ENCODE measurements at places on chromosomes 1 and 21.

GRCh38 chr1:165169028-165169427 is 187.5 kb downstream of the LMX1A start:
- no peak for DNase-seq

GRCh38 chr1:201377611-201378092 is at the start of gene TNNT2:
TNNT2 (minus strand) TSS chr1:201377680; CDS start chr1:201373254, 4,426 bp downstream.
- no peak for DNase-seq

DNA sequence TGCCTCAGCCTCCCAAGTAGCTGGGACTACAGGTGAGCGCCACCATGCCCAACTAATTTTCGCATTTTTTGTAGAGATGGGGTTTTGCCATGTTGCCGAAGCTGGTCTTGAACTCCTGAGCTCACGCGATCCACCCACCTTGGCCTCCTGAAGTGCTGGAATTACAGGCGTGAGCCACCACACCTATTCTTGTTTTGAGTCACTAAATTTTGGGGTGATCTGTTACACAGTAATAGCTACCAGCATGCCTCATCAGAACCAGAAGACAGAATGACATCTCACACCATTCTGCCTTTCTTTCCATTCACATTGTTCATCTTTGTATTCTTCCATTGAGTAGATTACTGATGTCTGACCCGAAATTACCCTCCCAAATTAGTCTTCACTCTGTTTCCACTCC is 9.1 kb downstream of the RHBDL2 start:
- no peak for DNase-seq

DNA sequence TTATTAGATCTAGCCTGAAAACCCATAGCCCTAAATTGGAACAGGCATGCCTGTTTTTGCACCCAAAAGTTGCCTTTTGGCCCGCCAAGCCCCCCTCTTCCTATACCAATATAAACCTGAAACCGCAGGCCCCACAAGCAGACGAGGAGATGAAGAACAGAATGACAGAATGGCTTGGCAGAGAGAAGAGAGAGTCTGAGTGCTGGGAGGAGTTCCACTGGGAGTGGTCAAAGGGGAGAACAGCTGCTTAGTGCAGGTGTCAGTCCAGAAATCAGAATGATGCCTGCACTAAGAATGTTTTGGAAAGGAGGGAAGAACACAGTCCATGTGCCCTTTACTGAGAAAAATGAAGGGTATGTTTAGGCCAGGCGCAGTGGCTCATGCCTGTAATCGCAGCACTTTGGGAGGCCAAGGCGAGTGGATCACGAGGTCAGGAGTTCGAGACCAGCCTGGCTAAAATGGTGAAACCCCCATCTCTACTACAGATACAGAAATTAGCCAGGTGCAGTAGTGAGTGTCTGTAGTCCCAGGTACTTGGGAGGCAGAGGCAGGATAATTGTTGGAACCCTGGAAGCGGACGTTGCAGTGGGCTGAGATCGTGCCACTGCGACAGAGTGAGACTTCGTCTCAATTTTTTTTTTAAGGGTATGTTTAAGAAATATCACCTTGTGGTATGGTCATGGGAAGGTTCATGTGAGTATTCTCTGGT is 9.4 kb downstream of the DYRK1A start:
- no peak for DNase-seq

DNA sequence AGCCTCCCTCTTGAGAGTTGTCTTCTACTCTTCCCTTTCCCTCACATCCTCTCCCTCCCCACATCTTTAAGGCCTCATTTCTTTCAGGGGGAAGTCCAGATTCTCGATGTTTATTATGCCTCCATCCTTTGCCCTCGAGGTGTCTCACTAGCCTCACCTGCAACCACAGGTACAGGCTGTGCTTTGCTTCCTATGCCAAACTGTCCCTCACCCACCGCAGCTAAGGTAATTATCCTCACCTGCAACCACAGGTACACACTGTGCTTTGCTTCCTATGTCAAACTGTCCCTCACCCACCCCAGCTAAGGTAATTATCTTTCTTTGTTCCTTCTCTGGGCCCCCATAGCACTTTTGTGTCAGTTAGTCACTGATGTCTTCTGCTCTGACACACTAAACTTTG is 328.1 kb upstream of the SNX7 start:
- DNase-seq, result no peak

GRCh38 chr1:97350241-97350640 is 570.6 kb downstream of the DPYD start:
- DNase-seq, result no peak

DNA sequence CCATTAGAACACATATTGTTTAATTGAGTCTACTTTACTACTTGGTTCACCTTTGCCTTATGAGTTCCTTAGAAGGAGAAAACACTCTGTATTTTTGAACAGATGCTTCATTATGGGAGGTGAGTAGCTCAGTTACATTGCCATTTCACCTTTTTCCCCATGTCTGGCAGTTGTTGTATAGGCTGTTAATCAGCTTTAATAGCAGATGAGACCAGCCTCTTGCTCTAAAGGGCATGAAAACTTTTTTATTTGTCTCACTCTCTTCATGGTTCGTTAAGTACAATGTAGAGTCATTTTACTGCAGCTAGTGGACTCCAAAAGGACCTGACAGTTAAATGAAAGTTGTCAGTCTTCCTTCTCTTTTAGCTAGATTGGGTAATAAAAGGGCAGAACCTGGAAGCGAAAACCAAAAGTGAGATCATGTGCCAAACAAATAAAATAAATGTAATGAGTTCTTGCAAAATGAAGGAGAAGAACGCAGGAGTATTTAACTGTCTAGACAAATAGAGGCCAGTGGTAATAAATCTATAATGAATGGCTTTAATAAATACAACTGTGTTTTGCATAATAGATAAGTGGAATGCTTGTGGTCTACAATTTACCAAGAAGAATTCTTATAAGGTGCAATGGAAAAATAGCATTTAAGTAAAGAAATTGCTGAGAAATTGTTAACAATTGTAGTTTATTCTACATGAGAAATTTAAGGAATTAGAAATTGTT is 180.0 kb upstream of the NEGR1 start:
- no peak for DNase-seq

GRCh38 chr1:55073187-55073916 is 34.0 kb downstream of the PCSK9 start:
- no peak for DNase-seq

- DNase-seq, result no peak
Measured at GRCh38 chr1:221772117-221772516, 30.2 kb upstream of the DUSP10 start.

- no peak for DNase-seq
Measured at GRCh38 chr1:232854798-232855159, 49.6 kb downstream of the MAP10 start.

DNA sequence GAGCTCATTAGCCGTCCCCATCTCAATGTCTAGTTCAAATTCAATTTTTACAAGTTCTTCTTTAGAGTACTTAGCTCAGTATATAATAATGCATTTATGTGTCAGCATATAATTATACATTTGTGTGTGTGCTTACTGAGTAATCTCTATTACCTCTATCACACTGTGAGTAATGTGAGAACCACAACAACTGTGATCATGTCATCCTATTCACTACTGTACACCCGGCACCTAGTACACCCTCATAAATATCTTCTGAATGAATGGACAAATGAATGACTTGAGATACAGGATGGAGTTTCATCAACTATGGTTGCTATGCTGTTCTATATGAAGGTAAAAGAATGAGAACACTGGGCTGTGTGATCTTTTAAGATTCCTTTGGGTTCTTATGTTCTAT is 124.0 kb downstream of the GPATCH2 start:
- no peak for DNase-seq

- DNase-seq, result no peak
Measured at GRCh38 chr1:94305704-94306103, 68.3 kb upstream of the ARHGAP29 start.

DNA sequence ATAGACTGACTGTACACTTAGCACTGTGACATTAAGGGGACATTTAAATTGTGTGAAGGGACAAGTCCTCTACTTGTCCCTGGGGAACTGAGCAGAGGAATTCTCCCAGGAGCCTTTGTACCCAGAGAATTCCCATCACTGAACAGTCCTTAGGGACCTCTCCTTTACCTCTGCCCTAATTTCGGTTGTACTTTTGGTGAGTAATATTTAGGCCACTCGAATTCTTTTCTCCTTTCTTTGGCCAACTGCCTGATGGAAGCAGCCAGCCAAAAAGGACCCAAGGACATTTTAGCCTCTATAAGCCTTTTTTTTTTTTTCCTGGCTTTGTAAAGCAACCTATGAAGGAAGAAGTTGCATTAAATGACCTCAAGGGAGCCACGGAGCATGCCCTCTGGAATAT is 71.5 kb downstream of the NR5A2 start:
- DNase-seq, result no peak

DNA sequence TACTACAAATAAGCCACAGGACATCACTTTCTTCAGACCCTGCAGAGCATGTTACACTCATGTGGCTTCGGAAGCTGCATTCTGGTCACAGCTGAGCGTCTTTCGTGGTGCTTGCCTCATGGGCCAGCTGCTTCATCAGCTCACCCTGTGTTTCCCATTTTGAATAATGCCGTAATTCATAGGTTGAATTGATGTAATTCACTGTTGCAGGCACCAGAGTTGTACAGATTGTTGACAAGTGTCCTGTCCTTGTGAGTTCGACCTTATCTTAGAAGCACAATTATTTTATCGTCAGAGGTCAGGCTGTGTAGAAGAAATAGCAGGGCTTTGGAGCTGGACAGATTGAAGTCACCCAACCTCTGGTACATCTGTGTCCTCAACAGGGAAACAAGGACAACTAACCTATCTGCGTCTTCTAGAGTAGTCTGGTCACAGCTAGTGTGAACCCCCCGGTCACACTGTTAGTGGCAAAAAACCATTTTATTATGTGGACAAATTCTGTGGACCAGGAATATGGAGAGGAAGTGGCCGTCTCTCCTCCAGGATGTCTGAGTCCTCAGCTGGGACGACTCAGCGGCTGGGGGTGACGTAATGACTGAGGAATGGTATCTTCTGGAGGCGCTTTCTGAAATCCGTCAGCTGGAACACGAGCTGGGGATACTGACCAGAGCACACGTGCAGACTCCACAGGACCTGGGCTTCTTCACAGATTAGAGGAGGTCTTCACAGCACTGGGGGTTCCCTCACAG is 17.8 kb downstream of the PKNOX1 start:
- no peak for DNase-seq

All from T follicular helper cell (primary cell).